ENCODE measurements at places on chromosomes 2 and 18.
A peak's percentile ranks its signal among the peaks of the same experiment; 100 is the strongest.

DNA sequence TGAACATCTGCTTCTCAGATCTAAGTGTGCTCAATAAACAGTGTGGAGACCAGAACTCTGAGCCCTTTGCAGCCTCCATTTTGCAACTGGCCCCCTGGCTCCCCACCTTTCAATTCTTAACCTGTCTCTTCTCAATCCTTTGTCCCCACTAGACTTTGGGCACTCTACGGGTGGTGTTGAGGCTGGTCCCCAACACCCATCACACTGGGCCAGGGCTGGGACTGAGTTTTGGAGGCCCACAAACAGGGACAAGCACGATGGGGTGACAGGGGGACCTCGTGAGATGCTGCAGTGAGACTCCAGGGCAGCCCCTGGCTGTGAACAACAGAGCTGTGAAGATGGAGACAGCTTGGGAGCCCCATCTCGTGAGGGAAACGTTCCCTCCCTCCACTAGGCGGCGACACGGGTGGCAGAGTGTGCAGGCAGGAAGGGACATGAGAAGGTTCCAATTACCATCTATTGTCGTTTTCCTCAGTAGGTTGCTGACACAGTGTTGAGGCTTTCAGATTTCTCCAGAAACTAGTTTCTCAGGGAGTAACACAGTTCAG lies 1.2 kb downstream of the ANKMY1 start:
- DNase-seq = no peak

- no peak for DNase-seq
Measured at GRCh38 chr2:64737547-64737946, 83.8 kb upstream of the SERTAD2 start.

DNA sequence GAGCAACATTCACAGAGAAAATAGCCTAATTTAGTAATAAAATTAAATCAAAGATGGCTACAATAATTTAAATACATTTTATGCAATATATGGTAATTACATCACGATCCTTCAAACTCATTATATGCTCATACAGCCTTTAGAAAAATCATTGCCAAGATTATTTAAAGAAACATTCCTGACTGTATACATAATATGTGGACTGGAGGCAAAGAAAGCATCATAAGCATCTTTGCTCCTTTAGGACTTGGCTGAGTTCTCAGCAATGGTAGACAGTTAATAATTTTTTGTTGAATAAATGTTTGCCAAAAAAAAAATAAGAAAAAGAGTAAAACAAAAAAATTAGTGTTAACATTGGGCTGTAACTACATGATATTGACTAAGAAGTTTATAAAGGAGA lies 26.9 kb downstream of the NCKAP5 start:
- DNase-seq = no peak

GRCh38 chr2:29033172-29033571 lies 41.2 kb downstream of the PCARE start:
- peak; percentile 77 for DNase-seq

- no peak for DNase-seq
Measured at GRCh38 chr2:30655660-30656059, 151.6 kb downstream of the CAPN13 start.

DNA sequence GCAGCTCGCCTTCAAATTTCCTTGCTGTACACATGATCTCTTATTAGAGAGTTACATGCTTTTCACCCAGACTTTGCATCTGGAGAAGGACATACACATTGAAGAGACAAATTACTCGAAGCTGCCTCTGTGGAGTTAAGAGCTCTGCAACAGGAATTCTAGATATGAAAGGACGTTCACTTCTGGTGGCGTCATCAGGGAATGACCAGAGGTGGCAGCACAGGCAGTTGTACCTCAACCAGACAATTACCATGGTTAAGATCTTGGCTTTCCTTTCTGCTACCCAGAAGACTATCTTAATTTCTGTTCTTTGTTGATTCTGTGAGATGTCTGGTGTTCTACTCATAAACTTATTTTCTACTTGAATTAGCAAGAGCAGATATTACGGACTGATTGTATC lies 39.1 kb upstream of the MC4R start:
- DNase-seq = no peak

- DNase-seq = no peak
Measured at GRCh38 chr2:239732666-239733010, 292.5 kb downstream of the NDUFA10 start.

GRCh38 chr2:127614731-127615130 lies 31.2 kb upstream of the GPR17 start:
- DNase-seq = no peak

DNA sequence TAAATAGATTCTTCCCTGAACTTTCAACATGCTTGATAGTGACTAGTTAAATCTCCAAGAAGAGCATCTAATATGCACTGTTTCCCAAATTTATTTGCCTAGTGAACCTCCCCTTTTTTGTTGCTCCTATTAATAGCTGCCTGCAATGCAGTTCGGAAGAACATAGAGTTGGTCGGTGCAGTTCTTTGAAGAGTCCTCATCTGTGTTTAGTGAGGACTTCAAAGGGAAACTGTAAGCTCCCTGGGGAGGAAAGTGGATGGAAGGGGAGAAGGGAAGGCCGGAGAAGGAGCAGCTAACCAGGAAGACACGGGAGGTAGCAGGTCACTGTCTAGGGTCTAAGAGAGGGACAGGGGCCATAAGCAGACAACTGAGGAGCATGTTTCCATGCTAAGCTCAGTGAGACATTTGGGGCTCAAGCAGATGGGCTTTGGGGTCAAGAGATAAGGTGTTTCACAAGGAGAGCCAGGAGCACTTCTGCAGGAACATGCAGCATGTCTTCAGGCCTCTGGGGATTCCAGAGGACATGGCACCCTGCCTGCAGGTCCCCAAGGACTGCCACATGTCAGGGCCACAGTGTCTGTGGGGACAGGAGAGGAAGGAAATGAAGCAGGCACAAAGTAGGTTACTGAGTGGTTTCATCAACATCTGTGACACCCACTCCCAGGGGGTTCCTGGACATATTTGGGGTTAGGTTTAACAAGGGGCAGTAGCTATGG lies 48.7 kb upstream of the ANXA4 start:
- no peak for DNase-seq

DNA sequence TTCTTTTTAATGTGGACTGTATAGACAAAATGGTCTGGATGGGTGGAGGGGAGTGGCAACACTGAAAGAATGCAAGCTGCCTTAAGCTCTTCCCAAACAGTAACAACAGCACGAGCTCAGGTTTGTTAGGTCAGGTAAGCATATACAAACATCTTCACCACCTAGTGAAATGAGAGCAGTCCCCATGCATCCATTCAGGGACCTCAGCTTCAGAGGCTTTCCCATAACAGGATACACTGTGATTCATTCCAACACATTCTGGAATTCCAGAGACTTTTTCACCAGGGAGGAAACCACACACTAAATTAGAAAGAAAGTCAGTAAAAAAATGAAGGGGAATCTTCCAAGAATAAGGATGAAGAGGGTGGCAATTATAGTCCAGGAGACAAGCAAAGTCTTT lies 50.4 kb upstream of the BZW1 start:
- DNase-seq = no peak

- DNase-seq = no peak
Measured at GRCh38 chr18:44098551-44099098, 582.1 kb upstream of the SETBP1 start.

- no peak for DNase-seq
Measured at GRCh38 chr2:239575931-239576445, 175.2 kb upstream of the HDAC4 start.

GRCh38 chr2:240650254-240650965 lies 25.1 kb downstream of the GPR35 start:
- no peak for DNase-seq

GRCh38 chr2:55087501-55087900 lies 37.2 kb upstream of the RTN4 start:
- no peak for DNase-seq

DNA sequence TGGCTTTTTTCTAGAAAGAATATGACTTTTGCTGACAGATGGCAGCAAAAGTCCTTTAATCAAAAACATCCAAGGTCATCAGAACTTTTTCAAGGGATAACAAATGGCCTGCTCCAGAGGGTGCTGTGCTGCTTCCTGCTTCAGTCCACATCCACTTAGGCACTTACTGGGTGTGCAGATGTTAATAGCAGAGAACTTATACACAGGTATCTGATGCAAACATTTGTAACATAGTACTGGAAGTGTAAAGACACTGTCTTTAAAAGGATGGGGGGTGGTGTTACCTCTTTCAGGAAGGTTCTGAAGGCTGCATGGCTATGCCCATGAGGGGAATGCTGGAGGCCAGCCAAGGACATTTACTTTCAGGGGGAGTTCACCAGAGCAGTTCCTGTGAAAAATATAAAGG lies 5.5 kb downstream of the HOXD8 start:
- DNase-seq = no peak

GRCh38 chr2:200131307-200131706 lies 175.2 kb upstream of the SPATS2L start:
- DNase-seq = no peak

- DNase-seq = no peak
Measured at GRCh38 chr18:23487738-23488570, 15.4 kb upstream of the RMC1 start.

DNA sequence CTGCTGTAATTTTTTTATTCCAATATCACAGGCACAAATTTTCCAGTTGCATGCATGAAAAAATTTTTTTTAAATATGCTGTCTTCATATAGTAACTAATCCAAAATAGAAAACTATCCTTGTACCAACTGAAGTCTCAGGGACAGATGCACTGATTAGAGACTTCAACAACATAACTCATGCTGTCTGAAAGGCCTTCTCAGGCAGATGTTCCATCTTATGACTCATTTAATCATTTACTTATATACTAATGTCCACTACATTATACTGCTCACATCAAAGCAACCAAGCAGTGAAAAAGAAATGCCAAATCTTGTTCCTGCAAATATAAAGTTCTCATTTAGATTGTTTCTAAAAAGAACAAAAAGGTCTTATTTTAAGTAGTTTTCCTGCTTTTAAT lies 53.1 kb downstream of the OLA1 start:
- no peak for DNase-seq
